Osteoblast (primary cell): ENCODE measurements at places on chromosomes 12 and 14. TPM values are rescaled to one million over a fixed set of nuclear protein-coding genes. Genes with fewer than 3 reads are reported as not detected.

The BIN2 gene
- under 0.01 TPM in 1 of 2 replicates, not detected in the other for total RNA-seq

The TMTC2 gene
- total RNA-seq, result 2.1 and 2.5 TPM in 2 replicates

The DLGAP5 gene
- total RNA-seq, result 4.1 and 5.1 TPM in 2 replicates

The CPNE6 gene
- total RNA-seq, result not detected in 2 replicates

The RHOJ gene
- total RNA-seq, result 3.8 and 4.3 TPM in 2 replicates

The WASHC3 gene
- 113 and 136 TPM in 2 replicates for total RNA-seq

The TAS2R7 gene
- not detected in 2 replicates for total RNA-seq

The KCNK13 gene
- total RNA-seq, result not detected in 2 replicates

The MTERF2 gene
- 3.6 and 3.8 TPM in 2 replicates for total RNA-seq

The ESYT1 gene
- 239 and 304 TPM in 2 replicates for total RNA-seq
